GM12891 (cell line): ENCODE measurements at places on chromosomes 2 and 18.

DNA sequence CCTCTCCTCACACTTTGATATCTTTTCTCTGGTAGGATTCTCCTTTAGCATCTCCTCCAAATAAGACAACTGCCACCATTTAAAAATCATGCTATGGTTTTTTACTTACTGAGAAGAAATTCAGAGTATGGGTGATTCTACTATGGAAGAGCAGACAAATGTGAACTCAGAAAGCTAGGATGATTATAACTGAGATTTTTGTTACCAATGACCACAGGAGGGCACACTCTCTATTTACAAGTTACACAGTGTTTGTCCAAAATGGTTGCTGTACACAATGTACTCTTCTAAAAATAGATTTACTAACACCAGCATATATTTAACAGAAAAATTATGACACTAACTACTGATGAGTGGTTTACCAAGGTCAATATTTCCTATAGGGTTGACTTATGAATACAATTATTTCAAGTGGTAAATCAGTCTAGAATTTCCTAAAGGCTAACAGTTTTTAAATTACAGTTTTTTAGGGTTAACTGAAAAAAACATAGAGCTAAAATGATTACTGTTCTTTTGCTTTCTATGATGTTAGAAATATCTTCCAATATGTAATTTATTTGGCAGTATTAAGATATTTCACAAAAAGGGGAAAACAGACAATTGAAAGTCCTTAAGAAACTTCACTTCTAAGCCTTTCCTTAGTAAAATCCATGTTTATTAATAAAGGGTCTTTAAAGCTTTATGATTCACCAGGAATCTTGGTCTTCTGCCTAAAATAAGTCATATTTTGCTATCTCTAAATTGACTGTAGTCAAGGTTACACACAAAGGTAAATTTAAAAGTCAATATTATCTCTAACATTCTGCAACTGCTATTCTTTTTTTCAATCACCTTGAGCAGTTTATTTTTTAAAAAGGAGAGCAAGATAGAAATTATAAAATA, 57.2 kb downstream of the MAP4K3 start:
- DNase-seq = no peak

GRCh38 chr2:159904959-159905305, 106.9 kb upstream of the CD302 start:
- peak; percentile 42 for DNase-seq

GRCh38 chr2:128358941-128359731, 40.5 kb upstream of the HS6ST1 start:
- DNase-seq = no peak

DNA sequence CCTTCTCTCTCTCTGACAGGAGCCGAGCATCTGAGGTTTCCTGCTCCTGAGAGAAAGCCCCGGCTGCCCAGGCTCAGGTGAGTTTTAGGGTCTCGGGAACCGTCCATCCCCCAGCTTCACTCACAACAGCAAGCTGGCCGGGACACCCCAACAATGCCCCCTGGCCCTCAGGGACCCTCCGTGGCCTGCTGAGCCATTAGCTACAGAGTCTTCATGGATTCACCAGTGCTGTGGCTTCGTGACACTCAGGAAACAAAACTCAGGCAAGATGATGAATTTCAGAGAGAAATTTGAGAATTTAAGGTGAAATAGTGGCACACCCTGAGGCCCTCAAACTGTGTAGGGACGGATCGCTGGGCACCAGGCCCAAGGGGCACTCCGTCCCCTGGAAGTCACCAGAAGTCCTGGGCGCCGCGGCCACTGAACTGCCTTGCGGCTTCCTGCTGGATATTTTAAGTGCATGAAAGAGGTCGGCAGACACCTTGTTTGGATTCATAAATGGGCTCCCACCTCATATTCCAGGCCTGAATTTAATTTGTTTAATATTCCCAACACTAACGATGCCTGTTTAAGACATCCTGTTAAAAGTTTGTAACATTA, 368.3 kb upstream of the SALL3 start:
- DNase-seq = no peak

DNA sequence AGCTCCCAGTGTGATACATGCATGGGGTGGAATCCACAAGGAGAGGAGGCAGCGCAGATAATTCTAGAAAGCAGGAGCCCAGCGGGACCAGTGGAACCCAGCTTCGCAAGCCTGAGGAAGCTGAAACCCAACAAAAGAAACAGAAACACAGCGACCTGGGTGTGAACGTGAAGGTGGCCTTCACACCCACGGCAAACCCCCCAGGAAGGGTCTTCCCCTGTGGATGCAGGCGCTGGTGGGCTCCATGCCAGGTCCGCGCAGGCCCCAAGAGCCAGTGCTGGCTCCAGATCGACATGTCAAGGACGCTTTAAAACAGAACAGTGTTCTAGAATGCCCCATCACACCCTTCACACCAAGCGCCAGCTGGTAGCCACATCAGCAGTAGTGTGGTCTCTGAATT, 22.1 kb downstream of the KIF1A start:
- DNase-seq = no peak

DNA sequence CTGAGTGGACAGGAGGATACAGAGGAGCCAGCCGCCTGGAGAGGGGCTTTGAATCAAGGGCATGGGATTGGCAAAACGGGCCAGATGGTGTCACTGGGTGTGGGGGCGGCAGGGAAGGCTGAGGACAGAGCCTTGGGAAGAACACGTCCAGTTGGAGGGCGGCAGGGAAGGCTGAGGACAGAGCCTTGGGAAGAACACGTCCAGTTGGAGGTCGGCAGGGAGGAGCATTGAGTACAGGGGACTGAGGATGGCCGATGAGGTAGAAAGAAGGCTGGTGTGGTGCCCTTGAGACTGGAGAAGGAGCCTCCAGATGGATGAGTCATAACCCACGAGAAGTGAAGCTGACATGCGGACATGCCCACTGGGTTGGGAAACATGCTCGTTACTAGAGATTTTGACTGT, 4.5 kb downstream of the HES6 start:
- no peak for DNase-seq

- DNase-seq = no peak
These were observed 87.7 kb upstream of the FSHR start for GRCh38 chr2:49241991-49242390.
